CD8-positive, alpha-beta memory T cell (primary cell): ENCODE measurements at places on chromosomes 2 and 18. TPM values are rescaled to one million over a fixed set of nuclear protein-coding genes. Genes with fewer than 3 reads are reported as not detected.

Gene MC2R
- not detected for total RNA-seq

Gene SERPINE2
- 6.4 TPM for total RNA-seq

Gene ADD2
- 1.2 TPM for total RNA-seq

Gene SPDYA
- total RNA-seq = 0.83 TPM

Gene FOXI3
- not detected for total RNA-seq

Gene TMEM37
- total RNA-seq = not detected

Gene MAP3K19
- total RNA-seq = not detected
